Fibroblast of lung (primary cell): ENCODE measurements at places on chromosomes 3 and 15. TPM values are rescaled to one million over a fixed set of nuclear protein-coding genes. Genes with fewer than 3 reads are reported as not detected.

The GOLGA8T gene
- polyA plus RNA-seq: 0.03 TPM in 1 of 2 replicates, not detected in the other

The ITGA11 gene
- polyA plus RNA-seq: 2.6 and 21.5 TPM in 2 replicates

The IL16 gene
- 0.96 and 1.3 TPM in 2 replicates for polyA plus RNA-seq

The PCOLCE2 gene
- polyA plus RNA-seq: 4.8 and 16.1 TPM in 2 replicates

The FETUB gene
- polyA plus RNA-seq: not detected in 2 replicates

The PLSCR2 gene
- polyA plus RNA-seq: not detected in 2 replicates

The PCLAF gene
- 70.6 and 180 TPM in 2 replicates for polyA plus RNA-seq

The P2RY13 gene
- 0.03 TPM in 1 of 2 replicates, not detected in the other for polyA plus RNA-seq

The DGKG gene
- 1.4 and 3.7 TPM in 2 replicates for polyA plus RNA-seq

The ERICH6 gene
- 0.10 TPM in 1 of 2 replicates, not detected in the other for polyA plus RNA-seq

GRCh38 chr15:101315736-101316135 is 20.7 kb upstream of the SNRPA1 start:
- DNase-seq: no peak

DNA sequence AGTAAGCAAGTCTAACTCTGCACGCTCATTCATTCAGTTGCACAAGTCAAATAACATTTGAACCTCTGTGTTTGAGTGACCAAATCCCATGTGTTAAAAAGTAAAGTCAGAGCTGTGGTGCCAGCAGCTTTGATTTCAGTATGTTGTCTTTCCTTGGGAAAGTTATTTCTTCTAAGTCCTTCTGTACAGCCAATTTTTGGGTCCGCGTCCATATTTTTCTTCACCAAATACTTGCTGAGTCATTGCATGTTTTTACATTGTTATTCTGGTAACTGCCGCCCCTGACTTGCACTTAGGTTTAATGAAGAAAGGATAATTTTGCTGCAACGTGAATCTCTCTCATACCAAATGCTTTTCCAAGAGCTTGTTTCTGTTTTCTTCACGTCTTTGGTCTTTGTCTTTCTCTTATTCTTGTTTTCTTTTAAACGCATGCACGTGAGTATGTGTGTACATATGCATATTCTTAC is 56.7 kb downstream of the PLS1 start:
- peak; percentile 21 for DNase-seq

GRCh38 chr15:45187894-45188830 is at the start of gene SHF:
Gene SHF (minus strand): TSS chr15:45187966. CDS start chr15:45187951, 15 bp downstream.
- DNase-seq: peak; percentile 50

DNA sequence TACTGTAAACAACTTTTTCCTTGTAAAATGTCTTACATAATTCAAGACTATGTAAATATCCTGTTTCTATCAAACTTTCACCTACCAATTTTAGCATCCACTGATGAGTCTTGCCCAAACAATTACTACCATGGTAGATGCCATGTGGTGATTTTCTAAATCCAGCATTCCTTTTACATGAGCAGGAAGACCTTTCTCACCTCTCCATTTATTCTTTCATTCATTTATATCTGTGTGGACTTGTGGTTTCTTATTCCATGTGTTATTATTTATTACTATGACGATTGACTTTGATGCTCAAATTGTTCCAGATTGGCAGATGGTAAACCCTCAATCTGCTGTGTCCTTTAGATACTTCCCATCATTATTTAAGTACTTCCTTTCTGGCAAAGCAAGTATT is 62.4 kb downstream of the IFT57 start:
- peak; percentile 31 for DNase-seq

- no peak for DNase-seq
Measured at GRCh38 chr15:52488830-52489229, 39.9 kb downstream of the MYO5A start.

GRCh38 chr3:174767853-174768382 is 91.2 kb upstream of the NAALADL2 start:
- DNase-seq: peak; percentile 86

DNA sequence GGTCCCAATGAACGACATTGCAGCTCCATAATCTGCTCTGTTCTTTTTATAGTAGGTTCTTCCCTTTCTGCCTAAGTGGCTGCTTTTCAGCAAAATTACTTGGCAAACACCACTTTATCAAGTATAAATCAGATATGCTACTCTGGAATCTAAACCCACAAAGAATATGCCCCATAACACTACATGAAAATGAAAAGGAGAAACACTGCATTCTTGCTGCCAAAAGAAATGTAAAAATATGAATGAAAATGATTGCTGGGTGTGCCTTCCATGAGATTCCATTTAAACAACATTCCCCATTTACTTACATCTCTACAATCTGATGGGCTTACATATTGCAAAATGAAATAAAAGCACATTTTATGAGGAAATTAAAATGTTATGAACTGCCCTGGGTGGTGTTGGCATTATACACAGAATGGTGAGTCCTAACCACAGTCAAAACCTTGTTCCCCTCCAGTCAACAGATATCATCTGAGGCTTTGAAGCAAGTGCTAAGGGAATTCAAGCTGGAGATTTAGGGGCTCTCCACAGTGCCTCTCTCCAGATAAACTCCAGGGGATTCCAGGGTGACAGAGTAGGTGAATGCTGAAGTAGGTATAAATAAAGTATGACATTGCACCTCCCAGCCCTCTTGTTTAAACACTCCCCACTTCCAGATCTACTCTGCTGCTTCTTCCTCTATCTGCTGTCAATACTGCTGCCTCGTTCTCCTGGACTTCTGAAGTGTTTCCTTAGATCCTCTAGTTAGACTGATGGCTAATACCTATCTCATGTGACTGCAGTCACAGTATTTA is 136.5 kb downstream of the RORA start:
- no peak for DNase-seq

DNA sequence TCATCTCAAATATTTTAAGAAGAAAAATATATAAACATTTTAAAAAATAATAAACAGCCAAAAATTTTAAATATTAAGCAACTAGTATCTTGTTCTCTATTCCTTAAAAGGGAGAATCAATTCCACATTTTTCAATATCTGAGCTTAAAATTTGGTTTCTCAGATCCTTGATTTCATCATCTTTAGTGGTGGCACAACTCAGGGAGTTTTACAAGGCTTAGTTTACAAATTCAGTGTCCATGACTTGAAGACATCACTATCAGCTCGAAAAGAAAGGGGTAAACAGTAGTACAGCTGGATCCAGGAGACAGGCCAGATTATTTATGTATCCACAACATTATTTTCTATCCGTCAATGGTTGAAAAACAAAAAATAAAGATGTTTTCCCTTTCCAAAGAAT is 11.6 kb downstream of the IGF2BP2 start:
- DNase-seq: peak; percentile 70

DNA sequence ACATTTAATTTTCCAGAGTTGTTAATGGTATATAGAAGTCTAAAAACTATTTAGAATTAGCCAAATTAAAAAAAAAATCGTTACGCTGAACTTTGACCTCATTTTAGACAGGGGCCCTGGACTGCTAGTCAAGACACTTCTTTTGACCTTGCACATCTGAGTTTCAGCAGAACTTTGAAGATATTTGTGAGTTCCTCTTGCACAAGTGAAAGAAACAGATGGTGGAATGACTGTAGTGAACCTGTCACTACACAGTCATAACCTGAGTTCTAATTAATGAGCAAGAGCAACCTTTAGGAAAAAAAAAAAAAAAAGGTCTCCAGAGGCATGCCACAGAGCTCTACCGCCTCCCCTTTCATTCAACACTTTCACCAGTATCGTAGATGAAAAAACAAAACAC is 5.3 kb downstream of the MYO5C start:
- DNase-seq: no peak

DNA sequence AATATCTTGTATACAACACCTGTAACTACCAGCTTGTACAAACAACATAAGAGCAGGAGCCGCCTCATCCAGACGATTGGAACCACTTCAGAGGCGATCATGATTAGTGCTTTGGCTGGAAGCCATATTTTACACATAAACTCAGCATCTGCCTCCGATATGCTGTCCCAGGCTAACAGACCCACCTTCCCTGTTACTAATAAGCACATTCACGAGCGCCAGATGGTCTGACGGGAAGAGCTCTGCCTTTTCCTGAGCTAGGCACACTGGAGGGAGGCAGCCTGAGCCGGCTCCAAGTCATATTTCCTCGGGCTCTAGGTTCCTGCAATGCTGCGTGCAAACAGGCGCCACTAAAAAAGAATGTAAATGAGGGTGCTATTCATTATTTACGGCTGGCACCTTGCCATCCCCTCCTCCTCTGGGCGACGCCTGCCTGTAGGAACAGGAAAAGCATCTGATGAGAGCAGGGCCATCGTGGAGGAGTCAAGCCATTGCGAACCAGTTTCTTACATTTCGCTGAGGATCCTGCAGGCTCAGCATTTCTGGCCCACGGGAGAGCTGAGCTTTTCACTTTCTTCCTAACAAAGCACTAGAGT is 98.2 kb downstream of the ANXA2 start:
- DNase-seq: peak; percentile 5

- DNase-seq: no peak
Measured at GRCh38 chr3:142259359-142259758, 34.0 kb upstream of the GK5 start.

- DNase-seq: peak; percentile 69
Measured at GRCh38 chr3:37243820-37244748, 69.7 kb upstream of the LRRFIP2 start.

- DNase-seq: peak; percentile 67
Measured at GRCh38 chr15:55846116-55846707, 103.3 kb upstream of the PRTG start.

DNA sequence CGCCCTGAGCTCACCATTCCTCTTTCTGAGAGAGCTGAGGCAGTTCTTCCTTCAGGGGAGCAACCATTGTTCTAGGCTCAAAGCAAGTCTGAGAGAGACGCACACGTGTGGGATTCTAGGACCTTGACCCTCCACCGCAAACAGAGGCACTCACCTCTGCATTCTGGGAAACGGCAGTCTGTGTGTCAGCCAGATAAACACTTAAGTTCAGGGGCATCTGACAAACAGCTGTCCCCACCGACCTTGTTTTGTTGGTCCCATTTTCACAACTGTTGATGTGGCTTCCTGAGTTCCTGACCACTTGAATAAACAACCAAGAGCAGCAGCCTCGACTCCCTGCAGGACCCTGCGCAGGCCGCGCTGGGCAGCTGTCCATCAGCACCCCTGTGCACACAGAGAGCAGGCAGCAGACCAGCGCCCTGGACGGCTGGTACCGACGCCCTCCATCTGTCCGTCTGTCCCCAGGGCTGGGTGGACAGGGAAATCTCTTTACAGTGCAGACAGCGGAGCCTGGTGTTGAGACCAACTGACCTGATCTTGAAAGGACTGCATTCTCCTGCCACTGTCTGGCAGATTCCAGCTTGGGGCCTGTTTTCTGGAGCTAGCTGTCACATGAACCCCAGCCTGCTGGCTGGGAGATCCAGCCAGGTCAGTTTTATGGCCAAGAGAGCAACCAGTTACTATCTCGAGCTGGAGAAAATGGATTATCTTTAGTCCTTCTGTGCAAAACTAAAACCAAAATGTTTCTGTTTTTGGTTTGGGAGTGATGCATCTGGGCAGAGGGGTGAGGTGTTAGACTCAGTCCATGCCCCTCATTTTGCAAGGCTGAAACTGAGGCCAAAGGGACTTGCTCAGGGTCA is 64.2 kb downstream of the FAM43A start:
- DNase-seq: no peak

DNA sequence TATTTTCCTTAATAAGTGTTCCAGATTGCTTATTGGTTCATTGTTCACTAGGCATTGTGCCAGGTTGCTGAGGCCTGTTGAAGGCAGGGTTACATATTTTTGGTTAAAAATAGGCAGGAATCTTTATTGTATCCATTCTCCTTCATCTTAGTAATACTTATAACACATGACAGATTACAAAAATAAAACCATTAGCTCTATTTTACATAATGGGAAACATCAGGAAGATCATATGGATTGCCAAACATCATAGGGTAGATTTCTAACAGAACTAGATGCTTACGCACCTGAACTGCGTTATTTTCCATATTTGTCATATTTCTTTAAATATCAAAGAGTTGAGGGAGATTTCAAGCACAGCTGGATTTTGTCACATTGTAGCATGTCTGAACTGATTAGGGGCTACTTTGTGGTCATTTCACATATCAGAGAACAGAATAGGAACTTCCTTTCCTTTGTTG is 462.9 kb upstream of the SGO1 start:
- peak; percentile 20 for DNase-seq

DNA sequence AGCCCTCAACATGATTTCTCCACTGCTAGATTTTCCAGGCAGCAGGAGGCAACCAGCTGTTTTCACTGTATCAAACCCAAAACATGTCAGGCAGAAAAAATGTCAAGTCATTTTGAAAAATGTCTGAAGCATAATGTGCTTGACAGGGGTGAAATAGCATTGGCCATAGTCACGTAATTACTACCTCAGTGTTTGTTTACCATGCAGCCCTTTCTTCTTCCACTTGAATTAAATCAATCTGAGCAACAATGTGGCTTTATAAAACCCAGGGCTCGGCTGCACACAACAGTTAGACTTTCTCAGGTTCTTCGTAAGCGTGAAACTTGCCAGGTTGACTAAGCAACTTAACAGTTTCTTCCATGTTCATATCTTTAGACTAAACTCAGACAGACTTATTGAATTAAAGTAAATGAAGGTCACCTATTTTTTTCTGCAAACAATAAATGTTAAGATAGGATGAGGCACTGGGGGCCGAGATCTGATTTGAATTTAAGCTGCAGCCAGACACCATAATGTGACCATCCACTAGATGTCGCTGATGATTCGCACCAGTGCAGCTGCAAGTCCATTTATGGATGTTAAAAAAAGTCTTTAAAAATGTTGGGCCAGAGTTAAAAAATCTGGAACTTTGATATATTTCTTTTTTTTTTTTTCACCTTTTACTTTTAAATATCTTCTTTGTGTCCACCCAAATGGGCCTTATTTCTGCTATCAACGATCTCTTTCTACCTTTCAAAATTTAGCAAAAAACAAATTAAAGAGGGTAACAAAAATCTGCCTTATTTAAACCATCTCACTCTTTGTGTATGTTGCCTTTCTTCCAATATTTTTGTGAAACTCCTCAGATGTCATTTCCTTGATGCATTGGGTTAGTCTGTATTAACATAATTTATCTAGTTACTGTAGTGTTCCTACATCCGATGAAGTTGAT is 305.9 kb downstream of the CACNA2D3 start:
- peak; percentile 81 for DNase-seq

GRCh38 chr3:41711651-41712050 is 250.3 kb downstream of the ULK4 start:
- peak; percentile 21 for DNase-seq

- DNase-seq: peak; percentile 96
Measured at GRCh38 chr15:84911879-84912660, 27.6 kb downstream of the SLC28A1 start.

DNA sequence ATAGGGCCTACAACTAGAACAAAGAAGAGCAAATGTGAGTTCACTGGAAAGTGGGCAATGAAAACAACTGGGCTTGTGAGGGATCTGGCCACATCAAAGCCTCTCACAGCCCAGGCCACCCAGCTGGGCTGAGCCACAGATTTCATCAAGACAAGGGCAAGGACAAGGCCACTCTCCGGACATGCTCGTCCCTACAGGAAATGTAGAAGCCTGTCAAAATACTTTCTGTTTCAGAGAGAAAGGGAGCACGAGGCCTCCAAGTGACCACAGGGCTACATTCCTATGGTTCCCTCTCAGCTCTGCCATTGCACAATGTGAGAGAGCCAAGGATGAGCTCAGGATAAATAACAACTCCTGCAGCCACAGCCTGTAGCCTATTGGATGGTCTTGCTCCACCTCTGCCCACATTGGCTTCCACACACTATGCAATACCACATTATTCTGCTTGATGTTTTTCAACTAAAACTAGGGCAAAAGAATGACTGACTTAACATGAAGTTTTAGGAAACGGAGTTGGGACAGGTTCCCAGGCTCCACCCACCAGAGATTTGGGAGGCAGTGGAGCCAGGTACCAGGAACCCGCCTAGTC is 12.1 kb downstream of the TBC1D2B start:
- peak; percentile 99 for DNase-seq
